ENCODE measurements at places on chromosomes 6 and 20. TPM values are rescaled to one million over a fixed set of nuclear protein-coding genes. Genes with fewer than 3 reads are reported as not detected.
A peak's percentile ranks its signal among the peaks of the same experiment; 100 is the strongest.

TMEM244 gene
- not detected for polyA plus RNA-seq

DNA sequence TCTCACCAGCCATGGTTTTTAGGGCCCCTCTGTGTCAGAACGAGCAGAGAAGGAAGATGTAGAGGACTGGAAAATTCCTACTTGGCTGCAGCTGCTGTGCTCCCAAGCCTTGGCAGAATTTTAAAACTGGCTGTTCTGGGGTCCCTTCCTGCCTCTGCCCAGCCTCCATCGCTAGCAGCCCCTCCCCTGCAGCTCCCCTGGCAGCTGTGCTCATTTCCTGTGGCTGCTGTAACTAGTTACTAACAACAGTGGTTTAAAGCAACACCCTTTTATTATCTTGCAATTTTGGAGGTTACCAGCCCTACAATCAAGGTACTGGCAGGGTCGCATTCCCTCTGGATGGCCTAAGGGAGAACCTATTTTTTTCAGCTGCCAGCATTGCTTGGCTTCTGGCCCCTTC lies 3.7 kb upstream of the CST11 start:
- DNase-seq: no peak

LINC00237 gene
- polyA plus RNA-seq: not detected

GRCh38 chr6:46652232-46652602 lies 401 bp downstream of the CYP39A1 start:
- DNase-seq: no peak

PHF10 gene
- polyA plus RNA-seq: 106 TPM

DNA sequence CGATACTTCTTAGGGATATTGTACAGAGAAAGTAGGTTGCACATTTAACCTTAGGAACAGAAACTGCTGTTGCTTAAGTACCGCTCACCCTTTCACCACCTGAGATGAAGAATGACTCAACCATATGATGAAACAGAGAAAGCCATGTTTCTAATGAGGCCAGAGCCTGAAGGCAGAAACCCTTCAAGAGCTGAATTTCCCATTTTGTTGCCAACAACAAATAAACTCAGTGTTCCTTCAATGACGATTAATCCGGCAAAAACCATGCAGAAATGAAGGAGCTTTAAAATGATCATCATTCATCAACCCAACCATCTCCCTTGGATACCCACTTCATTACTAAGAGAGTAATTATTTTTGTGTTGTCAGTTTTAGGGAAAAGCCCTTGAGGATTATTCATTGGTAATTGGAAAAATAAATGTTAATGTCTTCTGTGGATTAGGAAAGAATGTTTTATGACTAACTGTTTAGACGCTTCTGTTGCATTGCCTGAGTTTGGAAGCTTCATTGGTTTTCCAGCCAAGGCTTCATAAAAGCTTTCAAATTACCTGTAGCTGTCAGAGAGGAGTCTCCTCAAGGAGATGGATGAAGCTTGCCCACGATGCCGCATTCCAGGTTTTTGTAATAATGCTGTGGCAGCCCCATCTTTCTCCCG lies 112.1 kb upstream of the IYD start:
- DNase-seq: no peak

- DNase-seq: no peak
Measured at GRCh38 chr6:40348591-40348990, 238.6 kb downstream of the LRFN2 start.

- no peak for DNase-seq
Measured at GRCh38 chr6:109052018-109052651, 42.5 kb downstream of the SESN1 start.

- DNase-seq: no peak
Measured at GRCh38 chr6:140857739-140858380, 1274.9 kb upstream of the GJE1 start.

POPDC3 gene
- polyA plus RNA-seq: 0.33 TPM

DNA sequence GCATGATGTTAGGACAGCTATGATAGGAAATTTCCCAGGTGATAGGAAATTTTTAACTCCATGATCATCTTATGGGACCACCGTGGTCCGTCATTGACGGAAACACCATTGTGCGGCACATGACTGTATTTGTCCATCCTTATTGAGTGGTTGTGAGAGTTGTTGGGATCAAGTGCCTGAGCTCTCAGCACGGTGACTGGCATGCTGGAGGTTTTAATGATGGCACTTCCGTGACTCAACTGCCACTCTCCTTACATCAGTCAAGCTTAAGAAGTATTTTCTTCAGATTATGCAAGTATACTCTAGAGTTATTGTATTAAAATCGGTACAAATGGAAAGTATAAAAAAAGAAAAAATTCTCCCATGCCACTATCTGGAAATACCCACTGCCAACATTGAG lies 20.7 kb downstream of the PBOV1 start:
- no peak for DNase-seq

DNA sequence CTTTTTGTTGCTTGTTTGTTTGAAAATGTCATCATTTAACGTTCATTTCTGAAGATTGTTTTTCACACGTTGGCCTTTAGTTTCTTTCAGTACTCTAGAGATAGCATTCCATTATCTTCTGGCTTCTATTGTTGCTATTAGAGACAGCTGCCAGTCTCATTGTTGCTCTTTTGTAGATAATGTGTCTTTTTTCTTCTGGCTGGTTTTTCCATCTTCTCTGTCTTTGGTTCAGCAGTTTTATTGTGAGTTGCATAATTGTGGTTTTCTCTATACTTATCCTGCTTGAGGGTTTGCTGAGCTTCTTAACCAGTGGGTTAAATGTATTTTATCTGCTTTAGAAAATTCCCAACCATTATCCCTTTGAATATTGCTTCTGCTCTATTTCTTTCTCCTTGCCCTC lies 23.2 kb upstream of the AIG1 start:
- no peak for DNase-seq

DNA sequence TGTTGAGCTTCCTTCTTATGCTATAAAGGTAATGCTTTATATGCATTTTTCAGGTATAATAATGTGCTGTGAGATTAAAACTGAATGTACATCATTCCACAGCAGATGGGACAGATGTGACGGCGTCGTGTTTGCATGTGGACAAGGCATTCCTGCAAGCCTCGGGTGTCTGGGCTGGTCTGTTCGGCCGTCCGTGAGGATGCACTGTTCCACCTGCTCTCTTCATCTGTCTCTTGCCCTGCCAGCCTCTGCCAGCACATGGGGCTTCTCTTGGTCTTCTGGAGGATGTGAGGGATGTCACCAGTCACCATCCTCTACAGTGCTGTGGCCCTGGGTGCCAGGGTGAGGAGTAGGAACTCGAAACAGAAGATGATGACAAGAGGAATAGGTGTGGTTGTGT lies 223.2 kb downstream of the ERMARD start:
- DNase-seq: no peak

DNA sequence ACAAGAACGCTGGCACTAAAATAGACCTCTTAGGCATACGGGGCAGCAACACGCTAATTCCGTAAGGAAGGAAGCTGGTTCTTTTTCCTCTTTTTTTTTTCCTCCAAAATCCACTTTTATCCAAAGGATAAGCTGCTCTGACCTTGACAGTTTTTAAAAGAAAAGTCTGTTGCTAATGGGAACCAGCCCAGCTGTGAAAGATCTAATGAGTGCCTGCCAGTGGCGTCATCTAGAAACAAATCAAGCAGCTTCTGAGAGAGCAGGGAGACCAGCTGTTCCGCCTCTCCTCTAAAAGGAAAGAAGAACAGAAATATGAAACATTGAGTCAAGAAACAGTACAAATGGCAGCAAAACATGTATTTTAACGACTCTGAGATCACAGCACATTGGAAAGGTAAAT lies 78.6 kb downstream of the FAXC start:
- peak; percentile 44 for DNase-seq

CABLES2 gene
- 11.6 TPM for polyA plus RNA-seq

CRIP3 gene
- 9.7 TPM for polyA plus RNA-seq

SOX4 gene
- 152 TPM for polyA plus RNA-seq

GRCh38 chr6:102774326-102774725 lies 1380.8 kb downstream of the GRIK2 start:
- DNase-seq: no peak

GRCh38 chr20:52892023-52892422 lies 80.1 kb upstream of the TSHZ2 start:
- no peak for DNase-seq

GRCh38 chr20:56978475-56978874 lies 288.0 kb downstream of the BMP7 start:
- DNase-seq: no peak

FHL5 gene
- 0.43 TPM for polyA plus RNA-seq

TNFRSF6B gene
- 1.6 TPM for polyA plus RNA-seq

PYGB gene
- 43.3 TPM for polyA plus RNA-seq

All from left renal cortex interstitium (tissue), 4 donors.